T-helper 1 cell (primary cell): ENCODE measurements at places on chromosomes 11 and 22.

DNA sequence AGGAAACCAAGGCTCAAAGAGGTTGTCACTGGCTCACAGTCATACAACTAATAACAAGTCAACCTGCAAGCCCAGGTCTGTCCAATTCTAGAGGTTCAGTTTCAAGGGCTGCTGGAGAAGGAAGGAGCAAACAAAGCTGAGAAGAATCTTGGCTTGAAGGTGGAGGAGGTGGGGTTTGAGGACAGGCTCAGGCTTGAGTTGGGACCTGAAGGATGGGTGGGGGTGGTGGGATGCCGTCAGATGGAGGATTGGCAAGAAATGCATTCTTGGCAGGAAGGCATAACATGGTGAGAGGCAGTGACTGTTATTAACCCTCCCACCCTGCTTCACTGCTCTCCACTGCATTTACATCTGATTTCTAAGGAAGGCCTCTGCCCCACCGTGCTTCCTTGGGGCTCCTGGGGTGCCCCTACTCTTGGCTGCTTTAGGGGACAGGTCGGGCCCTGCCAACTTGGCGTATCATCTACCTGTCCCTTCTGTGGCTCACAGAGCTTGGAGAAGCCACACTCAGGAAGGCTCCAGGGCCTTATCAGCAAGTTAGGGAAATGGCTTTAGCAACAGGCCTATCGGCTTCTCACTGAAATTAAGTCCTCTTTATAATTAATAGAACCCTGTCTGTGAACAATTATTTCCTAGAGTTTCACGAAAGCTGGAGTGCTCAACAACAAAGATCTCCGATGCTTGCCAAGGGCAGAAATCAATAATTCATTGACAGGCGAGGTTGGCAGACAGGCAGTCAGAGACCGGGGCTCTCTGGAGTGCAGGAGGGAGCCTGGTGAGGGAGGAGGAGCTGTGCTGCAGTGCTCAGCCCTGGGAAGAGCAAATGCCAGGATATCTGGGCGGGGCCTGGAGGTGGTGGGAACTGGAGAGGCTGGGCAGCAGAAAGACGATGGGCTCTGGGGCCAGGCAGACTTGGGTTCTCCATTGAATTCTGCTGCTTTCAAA, 84.9 kb upstream of the NARS2 start:
- DNase-seq = no peak

DNA sequence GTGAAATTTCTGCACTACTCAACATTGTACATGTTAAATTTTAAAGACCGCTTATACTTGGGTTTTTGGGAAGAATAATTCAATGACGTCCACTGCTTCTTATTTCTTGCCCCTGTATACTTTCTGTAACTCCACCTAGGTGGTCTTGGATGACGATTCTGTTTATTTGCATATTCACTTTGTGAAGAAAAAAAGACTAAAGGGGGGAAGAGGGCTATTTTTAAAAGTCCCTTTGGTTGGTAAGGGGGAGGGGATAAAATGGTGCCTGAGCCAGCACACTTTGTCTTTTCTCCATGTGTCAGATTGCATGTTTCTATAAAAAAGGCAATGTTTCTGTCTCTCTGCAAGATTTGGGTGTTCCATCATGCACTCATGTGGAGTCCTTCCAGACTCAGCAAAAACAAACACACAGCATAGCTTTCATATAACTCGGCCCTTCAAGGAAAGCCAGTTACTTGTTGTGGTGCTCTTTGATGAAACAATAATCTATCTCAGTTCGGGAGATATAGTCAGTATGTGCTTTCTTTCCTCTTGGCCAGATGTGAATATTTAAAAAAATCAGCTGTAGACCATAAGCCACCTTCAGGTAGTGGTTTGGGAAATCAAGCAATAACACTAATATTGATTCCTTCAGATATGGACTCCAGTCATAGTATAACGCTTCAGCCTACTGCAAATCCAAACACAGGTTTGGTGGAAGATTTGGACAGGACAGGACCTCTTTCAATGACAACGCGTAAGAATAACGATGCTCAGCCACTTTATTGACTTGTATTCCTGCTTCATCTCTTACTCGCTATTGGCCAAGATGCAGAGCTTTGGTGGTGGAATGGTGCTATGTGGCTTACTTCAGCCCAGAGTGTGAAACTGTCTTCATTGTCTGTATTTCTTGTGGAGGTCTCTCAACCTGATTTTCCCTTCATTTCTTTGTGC, 68.8 kb downstream of the CD44 start:
- DNase-seq = no peak

DNA sequence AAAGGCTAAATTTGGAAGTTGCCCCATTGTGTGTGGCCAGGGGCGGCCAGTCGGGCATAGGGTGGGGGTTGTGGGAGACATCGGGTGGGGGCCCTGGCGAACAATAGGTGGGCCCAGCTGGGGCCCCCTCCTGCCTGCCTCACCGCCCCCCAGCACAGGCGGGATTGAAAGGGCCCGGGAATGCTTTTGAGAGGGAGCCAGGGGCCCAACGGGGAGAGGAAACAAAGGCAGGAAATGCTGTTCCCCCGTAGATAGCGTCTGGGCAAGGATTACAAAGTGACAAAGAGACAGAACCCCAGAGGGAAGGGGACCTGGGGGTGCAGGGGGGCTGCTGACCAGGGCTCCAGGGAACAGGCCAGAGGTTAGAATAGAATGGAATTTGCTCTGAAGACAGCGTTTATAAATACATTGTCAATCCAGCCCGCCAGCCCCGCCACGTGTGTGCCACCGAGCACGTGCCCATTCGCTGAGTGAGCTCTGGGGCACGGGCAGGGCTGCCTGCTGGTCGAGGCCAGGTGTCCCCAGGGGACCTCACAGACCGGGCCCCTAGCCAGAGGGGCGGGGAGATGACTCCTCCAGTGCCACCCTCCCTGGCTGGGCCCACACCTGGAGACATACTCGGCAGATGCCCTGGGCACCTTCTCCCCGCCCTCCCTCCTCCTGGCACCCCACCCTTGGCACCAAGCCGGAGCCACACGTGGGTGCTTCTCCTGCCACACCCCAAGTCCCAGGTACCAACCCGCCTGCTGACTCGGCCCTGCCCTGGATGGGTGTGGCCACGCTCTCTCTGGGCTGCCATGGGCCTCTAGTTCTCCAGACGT, 9.7 kb downstream of the PDGFB start:
- DNase-seq = no peak

GRCh38 chr22:21826204-21826603, 41.2 kb downstream of the MAPK1 start:
- DNase-seq = no peak

GRCh38 chr11:122271745-122272144, 155.7 kb upstream of the BLID start:
- DNase-seq = no peak

- DNase-seq = no peak
Observed at GRCh38 chr11:119673052-119673758, 55.8 kb downstream of the NECTIN1 start.

- no peak for DNase-seq
Observed at GRCh38 chr22:21067075-21067900, 21.5 kb downstream of the LRRC74B start.

GRCh38 chr11:1870326-1870696, 17.4 kb downstream of the LSP1 start:
- DNase-seq = no peak

- no peak for DNase-seq
Observed at GRCh38 chr22:33443683-33444082, 385.5 kb upstream of the SYN3 start.

DNA sequence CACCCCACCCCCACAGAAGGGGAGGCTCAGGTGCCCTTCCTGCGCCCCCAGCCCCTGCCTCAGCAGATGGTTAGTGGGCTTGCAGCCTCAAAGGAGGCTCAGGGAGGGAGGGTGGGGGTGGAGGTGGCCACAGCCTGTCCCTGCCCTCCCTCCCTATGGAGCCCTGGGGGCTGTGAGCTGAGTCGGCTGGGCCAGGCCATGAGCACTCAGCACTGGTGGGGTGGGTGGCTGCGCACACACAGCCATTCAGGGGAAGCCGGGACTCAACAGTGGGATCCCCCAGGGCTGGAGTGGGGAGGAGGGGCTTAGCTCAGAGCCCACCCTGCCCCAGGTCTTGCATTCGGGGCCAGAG, 50.2 kb downstream of the FLRT1 start:
- no peak for DNase-seq

GRCh38 chr11:6584528-6584927, 18.9 kb downstream of the RRP8 start:
- DNase-seq = no peak

GRCh38 chr11:86117001-86117711, 48.3 kb upstream of the PICALM start:
- DNase-seq = no peak

GRCh38 chr11:118918128-118918685, 7.5 kb downstream of the BCL9L start:
- no peak for DNase-seq

DNA sequence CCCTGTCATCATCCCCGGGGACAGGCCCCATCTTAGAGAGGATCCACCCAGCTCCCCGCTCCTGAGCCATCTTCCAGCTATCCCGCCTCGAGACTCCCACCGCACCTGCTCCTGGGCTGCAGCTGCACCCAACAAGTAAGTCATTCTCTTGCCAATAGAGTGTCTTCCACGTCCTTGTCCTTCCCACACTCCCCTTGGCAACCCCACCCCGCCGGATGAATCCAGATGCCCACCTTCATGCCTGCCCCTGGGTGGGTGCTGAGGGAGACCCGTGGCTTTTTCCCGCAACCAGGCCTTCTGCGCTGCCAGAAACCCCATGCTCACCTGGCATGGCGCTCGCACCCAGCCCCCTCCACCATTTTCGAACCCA, 11.1 kb upstream of the C11orf24 start:
- DNase-seq = no peak

GRCh38 chr11:68471360-68472340, 11.1 kb downstream of the PPP6R3 start:
- no peak for DNase-seq

- no peak for DNase-seq
Observed at GRCh38 chr11:2870969-2871680, 14.4 kb downstream of the CDKN1C start.

GRCh38 chr11:128503245-128503991, 83.9 kb downstream of the ETS1 start:
- DNase-seq = no peak

DNA sequence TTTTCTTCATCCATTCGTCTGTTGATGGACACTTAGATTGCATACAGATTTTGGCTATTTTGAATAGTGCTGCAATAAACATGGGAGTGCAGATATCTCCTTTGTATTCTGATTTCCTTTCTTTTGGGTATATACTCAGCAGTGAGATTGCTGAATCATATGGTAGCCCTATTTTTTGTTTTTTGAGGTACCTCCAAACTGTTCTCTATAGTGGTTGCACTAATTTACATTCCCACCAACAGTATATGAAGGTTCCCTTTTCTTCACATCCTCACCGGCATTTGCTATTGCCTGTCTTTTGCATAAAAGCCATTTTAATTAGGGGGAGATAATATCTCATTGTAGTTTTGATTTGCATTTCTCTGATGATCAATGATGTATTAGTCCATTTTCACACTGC, 96.1 kb downstream of the PRR5L start:
- DNase-seq = no peak

GRCh38 chr22:17950651-17951214, 73.6 kb downstream of the MICAL3 start:
- DNase-seq = no peak

DNA sequence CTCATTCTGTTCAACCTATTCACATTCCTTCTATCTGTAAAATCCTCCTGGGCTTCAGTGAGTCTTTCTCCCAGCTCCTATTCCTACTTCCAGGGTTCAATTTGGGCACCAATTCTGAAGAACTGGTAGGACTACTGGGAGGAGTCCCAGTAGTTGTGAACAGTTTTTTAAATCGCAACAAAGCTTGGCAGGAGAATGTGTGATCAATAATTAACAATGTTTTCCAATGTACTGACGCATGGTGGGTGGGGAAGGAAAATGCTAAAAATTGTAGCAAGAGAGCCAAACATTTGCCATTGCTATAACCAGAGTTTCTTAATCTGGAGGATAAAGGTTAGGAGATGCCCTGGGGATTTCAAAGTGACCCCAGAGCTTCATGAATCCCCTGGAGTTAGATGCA, 27.3 kb upstream of the PRSS23 start:
- no peak for DNase-seq

DNA sequence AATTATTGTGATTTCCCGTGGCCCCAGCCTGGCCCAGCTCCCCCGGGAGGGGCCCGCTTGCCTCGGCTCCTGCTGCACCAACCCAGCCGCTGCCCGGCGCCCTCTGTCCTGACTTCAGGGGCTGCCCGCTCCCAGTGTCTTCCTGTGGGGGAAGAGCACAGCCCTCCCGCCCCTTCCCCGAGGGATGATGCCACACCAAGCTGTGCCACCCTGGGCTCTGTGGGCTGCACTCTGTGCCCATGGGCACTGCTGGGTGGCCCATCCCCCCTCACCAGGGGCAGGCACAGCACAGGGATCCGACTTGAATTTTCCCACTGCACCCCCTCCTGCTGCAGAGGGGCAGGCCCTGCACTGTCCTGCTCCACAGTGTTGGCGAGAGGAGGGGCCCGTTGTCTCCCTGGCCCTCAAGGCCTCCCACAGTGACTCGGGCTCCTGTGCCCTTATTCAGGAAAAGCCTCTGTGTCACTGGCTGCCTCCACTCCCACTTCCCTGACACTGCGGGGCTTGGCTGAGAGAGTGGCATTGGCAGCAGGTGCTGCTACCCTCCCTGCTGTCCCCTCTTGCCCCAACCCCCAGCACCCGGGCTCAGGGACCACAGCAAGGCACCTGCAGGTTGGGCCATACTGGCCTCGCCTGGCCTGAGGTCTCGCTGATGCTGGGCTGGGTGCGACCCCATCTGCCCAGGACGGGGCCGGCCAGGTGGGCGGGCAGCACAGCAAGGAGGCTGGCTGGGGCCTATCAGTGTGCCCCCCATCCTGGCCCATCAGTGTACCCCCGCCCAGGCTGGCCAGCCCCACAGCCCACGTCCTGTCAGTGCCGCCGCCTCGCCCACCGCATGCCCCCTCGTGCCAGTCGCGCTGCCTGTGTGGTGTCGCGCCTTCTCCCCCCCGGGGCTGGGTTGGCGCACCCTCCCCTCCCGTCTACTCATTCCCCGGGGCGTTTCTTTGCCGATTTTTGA, 3.3 kb upstream of the ANKRD13D start:
- DNase-seq = no peak

- DNase-seq = no peak
Observed at GRCh38 chr11:24683583-24683982, 186.7 kb downstream of the LUZP2 start.

- DNase-seq = no peak
Observed at GRCh38 chr11:135008001-135008405, 596.0 kb upstream of the B3GAT1 start.

- no peak for DNase-seq
Observed at GRCh38 chr11:57306161-57306876, 18.4 kb downstream of the TNKS1BP1 start.

- no peak for DNase-seq
Observed at GRCh38 chr11:129785383-129786111, 30.1 kb upstream of the TMEM45B start.

GRCh38 chr11:18836417-18836816, 44.8 kb upstream of the PTPN5 start:
- no peak for DNase-seq

- no peak for DNase-seq
Observed at GRCh38 chr11:6653656-6654055, 2.0 kb downstream of the DCHS1 start.

- DNase-seq = no peak
Observed at GRCh38 chr11:44825058-44825785, 98.5 kb downstream of the TSPAN18 start.

- DNase-seq = no peak
Observed at GRCh38 chr11:12618743-12619540, 55.3 kb upstream of the TEAD1 start.

GRCh38 chr11:123362941-123363340, 67.1 kb upstream of the GRAMD1B start:
- DNase-seq = no peak
